ENCODE measurements at places on chromosomes 4 and X. TPM values are rescaled to one million over a fixed set of nuclear protein-coding genes. Genes with fewer than 3 reads are reported as not detected.

FANCB gene
- total RNA-seq, result 11.3 TPM

- no peak for DNase-seq
These were observed 68.7 kb downstream of the MEPE start for GRCh38 chr4:87901422-87901992.

MAGEC3 gene
- not detected for total RNA-seq

ZNF711 gene
- 6.1 TPM for total RNA-seq

GRCh38 chrX:96771486-96771885 lies 86.8 kb downstream of the DIAPH2 start:
- DNase-seq, result no peak

GRCh38 chr4:184448821-184449220 lies 25.5 kb downstream of the IRF2 start:
- no peak for DNase-seq

GRPR gene
- 0.15 TPM for total RNA-seq

ZNF157 gene
- not detected for total RNA-seq

- DNase-seq, result no peak
These were observed 6.6 kb downstream of the SAT1 start for GRCh38 chrX:23789386-23790154.

IQCM gene
- total RNA-seq, result 0.20 TPM

Data from HCT116 (cell line).